Omental fat pad (tissue), 4 donors: ENCODE measurements at places on chromosomes 13 and 19.
A peak's percentile ranks its signal among the peaks of the same experiment; 100 is the strongest.

GRCh38 chr19:23784274-23784673, 25.6 kb upstream of the ZNF681 start:
- no peak for DNase-seq

- no peak for DNase-seq
Observed at GRCh38 chr13:42807866-42808265, 26.5 kb downstream of the FAM216B start.

GRCh38 chr19:12052497-12053169, at the start of gene ZNF878:
ZNF878 (minus strand) TSS chr19:12052961; CDS start chr19:12052801, 160 bp downstream.
- peak; percentile 80 for DNase-seq

- no peak for DNase-seq
Observed at GRCh38 chr19:48284896-48285295, 15.0 kb downstream of the ZNF114 start.

GRCh38 chr13:81927347-81927746, 1586.4 kb upstream of the SPRY2 start:
- no peak for DNase-seq

DNA sequence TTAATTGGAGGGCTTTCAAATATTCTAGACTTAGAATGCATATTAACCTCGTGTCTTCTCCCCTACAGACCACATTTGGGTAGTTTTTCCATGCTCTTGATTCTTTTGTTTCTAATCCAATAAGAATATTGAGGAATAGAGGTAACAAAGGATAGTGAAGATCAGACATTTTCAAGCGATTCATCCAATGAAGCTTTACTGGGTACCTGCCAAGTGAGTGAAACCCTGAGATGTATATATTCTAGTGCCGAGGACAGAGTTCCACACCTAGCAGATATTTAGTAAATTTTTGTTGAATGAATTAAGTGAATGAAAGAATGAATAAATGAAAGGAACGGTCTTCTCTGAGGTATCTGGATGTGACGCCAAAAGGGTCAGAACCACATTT, 442 bp upstream of the RFC3 start:
- no peak for DNase-seq

GRCh38 chr13:113631341-113632095, 26.5 kb downstream of the ATP4B start:
- no peak for DNase-seq

GRCh38 chr19:4962085-4962619, 6.8 kb upstream of the KDM4B start:
- no peak for DNase-seq

- no peak for DNase-seq
Observed at GRCh38 chr19:48926909-48927308, 6.6 kb upstream of the DHDH start.

DNA sequence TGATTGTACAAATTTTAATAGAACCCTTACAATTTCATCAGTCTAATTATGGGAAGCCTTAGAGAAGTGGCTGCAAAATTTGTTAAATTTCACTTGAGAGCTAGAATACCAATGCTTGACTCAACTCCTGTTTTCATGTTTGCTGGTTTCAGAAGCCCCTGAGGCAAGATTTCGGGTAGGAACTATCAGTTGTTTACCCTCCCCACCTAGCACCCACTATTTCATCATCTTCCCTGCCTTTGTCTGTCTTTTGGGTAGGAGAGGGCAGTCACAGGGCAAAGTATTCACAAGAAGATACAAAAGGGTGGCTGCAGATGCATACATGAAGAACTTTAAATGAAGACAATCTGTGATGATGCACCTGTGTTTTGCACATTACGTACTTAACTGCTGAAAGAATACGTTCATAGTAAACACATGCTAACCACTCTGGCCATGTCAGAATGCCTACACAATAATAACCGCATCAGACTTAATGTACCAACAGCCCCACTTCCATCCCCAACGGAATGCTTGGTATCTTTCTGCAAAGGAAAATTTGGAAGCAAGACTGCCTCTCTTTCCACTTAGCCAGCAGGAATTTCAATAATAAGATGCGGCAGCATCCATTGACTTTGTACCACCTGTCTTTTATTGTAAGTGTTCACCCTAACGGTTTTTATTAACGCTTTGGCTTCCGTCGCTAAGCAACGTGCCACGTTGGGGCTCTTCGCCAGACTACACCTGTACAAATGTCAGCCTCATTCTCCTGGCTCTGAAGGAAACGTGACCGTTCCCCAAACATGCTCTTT, 30.4 kb downstream of the TPT1 start:
- DNase-seq = no peak

DNA sequence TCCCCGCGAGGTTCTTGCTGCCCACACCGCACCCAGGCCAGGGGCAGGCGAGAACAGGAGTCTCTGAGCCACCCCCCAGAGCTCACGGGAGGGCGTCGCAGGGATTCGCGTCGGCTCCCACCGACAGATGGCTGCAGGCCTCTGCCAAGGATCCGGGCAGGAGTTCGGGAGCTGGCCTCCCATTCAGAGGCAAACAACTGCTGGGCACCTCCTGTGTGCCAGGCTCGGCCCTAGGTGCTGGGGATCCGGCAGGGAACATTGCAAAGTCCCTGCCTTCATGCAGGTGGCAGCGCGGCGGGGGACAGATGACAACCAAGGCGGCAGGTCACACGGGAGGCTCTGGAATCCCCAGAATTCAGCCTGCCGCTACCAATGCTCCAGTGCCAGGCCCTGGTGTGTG, 25.3 kb downstream of the LRRC4B start:
- DNase-seq = no peak

- no peak for DNase-seq
Observed at GRCh38 chr19:6773323-6773931, 919 bp downstream of the VAV1 start.

DNA sequence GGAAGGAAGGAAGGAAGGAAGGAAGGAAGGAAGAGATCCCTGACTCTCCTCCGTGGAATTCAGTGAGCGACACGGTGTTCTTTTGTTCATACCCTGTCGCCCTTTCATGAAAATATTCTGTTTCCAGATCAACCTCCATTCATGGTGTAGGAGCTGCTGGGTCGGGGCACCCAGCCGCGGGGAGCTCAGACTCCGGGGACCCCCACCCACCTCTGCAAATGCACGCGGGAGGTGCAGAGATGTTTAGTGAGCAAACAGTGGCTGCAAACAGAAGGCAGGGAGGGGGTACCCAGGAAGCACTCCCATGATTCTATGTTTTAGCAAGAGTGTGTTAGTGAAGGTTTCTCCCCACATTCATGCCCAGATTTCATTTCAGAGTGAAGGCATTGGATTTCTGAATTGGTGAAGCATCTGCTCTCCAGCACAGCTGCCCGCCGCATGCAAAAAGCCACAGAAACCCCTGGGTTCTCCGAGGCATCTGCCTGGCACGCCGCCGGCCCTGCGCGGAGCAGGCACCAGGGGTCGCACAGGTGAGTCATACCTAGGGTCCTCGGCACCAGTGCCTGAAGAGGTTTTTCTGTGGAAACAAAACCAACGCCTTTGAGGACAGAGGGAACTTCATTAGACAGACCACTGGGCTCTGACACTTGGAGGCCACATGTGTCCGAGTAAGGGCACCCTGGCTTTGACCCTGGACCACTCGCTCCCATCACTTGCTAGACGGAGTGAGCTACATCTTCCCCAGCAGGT, 80.6 kb downstream of the ZNF557 start:
- no peak for DNase-seq

DNA sequence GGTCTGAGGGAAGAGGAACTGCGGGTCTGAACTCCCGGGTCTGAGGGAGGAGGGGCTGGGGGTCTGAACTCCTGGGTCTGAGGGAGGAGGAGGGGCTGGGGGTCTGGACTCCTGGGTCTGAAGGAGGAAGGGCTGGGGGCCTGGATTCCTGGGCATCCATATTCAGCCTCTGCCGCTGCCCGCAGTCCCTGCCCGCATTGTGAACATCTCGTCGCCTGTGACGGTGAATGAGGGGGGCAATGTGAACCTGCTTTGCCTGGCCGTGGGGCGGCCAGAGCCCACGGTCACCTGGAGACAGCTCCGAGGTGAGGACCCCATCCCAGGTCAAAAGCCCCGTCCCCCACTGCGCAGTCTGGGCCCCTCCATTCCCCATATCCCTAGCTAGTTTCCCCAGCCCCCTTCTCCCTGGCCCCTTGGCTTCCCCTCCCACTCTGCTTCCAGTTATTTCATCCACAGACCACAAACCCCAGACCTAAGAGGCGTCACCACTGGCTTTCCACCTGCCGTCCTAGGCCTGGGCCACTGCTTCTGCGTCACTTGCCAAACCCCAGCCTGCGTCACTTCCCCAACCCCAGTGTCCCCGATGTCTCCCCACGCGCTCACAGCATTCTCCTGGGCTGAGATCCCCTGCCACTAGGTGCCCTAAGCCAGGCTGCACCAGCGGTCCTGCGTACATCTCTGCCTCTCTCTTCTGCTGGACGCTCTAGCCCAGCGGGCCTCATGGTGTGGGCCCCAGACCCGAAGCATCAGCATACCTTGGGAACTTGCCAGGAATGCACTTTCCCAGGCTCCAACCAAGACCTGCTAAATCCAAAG, 13.9 kb downstream of the IGLON5 start:
- DNase-seq = no peak

GRCh38 chr13:97422118-97423054, 11.6 kb upstream of the RAP2A start:
- no peak for DNase-seq

GRCh38 chr13:42395086-42395821, 123.3 kb downstream of the AKAP11 start:
- DNase-seq = no peak

- DNase-seq = no peak
Observed at GRCh38 chr19:11551603-11552235, 7.3 kb downstream of the ELOF1 start.

DNA sequence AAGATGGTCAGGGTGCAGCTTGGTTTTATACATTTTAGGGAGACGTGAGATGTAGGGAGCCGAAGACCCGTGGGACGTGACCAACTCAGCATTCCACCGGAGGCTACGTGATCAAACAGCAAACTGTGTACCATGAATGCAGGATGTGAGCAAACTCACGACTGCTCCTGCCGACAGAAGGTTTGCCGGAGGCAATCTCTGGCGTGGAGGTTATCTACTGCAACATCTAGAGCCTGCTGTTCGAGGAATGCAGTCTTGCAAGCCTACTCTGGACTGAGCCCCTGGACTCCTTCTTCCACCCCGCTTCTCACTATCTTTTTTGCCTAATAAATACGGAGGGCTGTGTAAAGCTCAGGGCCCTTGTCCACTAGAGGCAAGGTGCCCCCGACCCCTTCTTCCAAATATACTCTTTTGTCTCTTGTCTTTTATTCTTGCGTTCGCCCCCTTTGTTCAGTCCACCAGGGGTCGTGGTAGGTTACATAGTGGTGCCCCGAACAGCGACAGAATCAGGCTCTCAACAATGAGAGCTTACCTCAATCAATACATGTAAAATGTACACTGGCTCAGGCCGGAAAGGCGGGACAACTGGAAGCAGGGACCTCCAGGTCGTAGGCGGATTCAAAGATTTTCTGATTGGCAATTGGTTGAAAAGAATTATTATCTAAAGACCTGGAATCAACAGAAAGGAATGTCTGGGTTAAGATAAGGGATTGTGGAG, 8.9 kb upstream of the OR1I1 start:
- DNase-seq = no peak

- no peak for DNase-seq
Observed at GRCh38 chr13:24179486-24179850, 18.9 kb downstream of the SPATA13 start.

GRCh38 chr19:47226426-47227351, 4.3 kb downstream of the BBC3 start:
- DNase-seq = peak; percentile 54

- DNase-seq = no peak
Observed at GRCh38 chr13:34430294-34430693, 511.8 kb upstream of the NBEA start.

DNA sequence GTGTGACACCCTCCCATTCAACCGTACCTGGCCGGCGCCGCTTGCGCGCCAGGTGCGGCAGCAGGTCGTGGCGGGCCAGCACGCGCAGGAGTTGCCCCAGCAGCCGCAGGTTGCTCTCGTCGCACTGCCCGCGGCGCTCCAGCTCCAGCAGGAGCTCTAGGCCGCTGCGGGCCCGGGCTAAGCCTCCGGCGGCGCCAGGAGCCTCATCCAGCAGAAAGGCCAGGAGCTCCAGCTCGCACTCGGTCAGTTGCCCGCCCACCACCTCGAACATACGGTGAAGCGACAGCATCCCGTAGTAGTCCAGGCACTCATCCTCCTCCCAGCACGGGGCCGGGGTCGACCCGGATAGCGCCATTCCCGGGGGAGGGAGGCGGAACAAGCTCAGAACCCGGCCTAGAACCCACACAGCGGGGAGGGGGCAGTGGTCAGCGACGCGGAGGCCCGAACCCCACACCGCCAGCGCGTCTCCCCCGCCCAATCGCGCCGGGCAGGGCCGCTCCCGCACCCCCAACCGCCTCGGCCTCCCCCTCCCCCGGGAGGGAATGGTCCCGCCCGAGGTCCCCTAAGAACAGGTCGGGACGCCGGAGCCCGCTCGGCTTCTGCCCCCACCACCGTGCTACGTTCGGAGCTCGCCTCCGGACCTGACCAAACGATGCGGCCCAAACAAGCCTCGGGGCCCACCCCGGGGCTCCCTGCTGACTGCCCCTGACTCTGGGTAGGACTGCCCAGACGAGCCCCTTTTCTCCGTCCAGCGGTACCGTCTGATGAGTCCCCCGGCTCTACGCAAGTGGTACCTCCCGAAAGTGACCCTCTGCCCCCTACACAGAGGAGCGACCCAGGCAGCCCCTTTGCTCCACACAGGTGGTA, 591 bp downstream of the DEDD2 start:
- DNase-seq = no peak

GRCh38 chr19:5369304-5369703, 28.7 kb upstream of the PTPRS start:
- no peak for DNase-seq
